ENCODE measurements at places on chromosomes 3 and 15.

- no peak for DNase-seq
These were observed 148.1 kb downstream of the LMLN start for GRCh38 chr3:198107840-198108734.

DNA sequence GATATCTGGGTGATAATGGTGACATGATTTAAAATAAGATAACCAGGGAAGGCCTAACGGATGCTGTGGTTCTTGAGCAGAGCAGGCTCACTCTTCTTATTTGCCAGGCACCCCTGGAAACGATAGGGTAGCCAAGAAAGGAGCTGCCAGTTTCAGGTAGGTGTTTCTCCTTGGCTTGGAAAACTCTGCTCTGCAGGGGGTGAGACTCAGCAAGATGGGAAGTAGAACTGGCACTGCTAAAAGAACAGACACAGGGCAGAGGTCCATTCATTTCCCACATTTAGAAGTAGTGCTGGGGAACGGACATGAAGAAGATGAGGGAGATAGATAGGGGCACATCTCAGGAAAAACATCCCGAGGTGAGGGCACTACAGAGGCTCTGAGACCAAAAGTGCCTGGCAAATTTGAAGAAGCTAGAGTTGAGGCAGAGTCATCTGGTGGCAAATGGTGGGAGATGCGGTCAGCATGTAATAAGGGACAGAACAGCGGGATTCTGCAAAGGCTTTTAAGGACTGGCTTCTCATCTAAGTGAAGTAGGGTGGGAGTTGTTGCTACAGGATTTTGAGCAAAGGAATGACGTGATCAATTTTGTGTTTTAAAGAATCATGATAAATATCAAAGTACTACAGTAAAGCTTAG lies 323.4 kb upstream of the PLSCR5 start:
- DNase-seq: no peak

GRCh38 chr3:97021778-97022177 lies 207.4 kb downstream of the EPHA6 start:
- DNase-seq: no peak

DNA sequence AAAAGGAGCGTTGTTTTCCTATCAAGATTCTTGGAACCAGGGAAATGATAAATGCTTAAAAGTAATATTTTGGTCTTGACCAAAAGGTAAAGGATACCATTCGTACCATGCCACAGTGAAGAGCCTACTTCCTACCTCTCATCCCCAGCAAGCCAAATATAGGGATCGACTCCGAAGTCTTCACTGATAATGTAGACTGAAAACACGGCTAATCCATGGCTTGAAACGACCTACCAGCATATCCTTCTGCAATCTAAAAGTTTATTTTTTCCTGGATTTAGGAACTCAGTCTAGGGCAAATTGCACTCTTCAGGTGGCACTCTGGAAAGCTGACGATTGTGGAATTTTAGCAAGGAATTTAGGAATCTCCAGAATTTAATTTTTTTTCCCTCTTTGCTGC lies 1.9 kb upstream of the SEMA6D start:
- DNase-seq: no peak

GRCh38 chr3:188165596-188165995 lies 11.6 kb downstream of the LPP start:
- DNase-seq: peak; percentile 71

GRCh38 chr3:56923526-56924224 lies 121.9 kb upstream of the ARHGEF3 start:
- peak; percentile 51 for DNase-seq

DNA sequence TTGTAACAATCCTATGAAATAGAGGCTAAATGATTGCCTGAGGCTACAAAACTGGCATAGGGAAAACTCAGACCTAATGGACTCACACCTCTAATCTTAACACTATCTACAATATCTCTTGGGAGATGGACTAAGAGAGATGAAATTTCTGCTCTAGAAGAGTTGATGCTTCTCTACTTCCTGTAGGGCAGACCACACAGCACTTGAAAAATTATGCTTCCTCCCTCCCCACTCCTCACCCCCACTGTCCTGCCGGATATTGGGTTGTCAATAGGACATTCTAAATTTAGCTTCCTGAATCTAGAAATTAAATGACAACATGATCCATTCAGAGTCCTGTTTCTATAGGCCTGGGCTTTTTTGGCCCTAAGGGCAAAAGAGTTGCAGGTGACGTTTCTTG lies 295.6 kb downstream of the GAP43 start:
- no peak for DNase-seq

GRCh38 chr3:187999821-188000220 lies 154.1 kb upstream of the LPP start:
- DNase-seq: peak; percentile 72

DNA sequence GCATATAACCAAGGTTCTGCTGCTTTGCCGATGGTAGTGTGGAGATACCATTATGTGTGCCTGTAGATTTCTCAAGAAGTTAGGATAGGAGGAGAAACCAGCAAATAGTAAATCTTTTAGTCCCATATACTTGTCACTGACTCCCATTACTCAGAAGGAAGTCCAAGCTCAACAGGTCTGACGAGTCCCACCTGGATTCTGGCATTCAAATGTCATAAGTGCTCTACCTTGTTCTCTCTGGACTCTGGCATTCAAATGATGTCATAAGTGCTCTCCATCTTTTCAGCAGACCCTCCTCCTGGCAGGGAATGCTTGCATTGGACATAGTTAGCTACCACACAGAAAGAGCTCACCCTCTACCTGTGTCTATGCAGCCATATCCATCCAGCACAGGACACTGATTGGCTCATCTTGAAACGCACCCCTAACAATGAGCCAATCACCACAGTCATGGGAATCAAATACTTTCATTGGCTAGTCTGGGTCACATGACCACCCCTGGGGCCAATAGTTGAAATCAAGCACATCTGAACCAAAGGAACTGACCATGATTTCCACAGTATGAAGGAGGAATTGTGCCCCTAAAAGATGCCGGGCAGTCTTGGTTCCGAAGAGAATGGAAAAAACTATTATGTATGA lies 205.0 kb upstream of the ADAMTS9 start:
- DNase-seq: no peak

Data from activated CD4-positive, alpha-beta T cell treated with anti-CD3 and anti-CD28 coated beads, Interleukin-2, amount 50 U/mL, for 16 hours (primary cell).